Caki2 (cell line): ENCODE measurements at places on chromosomes 12 and 14. TPM values are rescaled to one million over a fixed set of nuclear protein-coding genes. Genes with fewer than 3 reads are reported as not detected.

GRCh38 chr12:51383269-51383905 is 7.8 kb downstream of the GALNT6 start:
- no peak for DNase-seq

DNA sequence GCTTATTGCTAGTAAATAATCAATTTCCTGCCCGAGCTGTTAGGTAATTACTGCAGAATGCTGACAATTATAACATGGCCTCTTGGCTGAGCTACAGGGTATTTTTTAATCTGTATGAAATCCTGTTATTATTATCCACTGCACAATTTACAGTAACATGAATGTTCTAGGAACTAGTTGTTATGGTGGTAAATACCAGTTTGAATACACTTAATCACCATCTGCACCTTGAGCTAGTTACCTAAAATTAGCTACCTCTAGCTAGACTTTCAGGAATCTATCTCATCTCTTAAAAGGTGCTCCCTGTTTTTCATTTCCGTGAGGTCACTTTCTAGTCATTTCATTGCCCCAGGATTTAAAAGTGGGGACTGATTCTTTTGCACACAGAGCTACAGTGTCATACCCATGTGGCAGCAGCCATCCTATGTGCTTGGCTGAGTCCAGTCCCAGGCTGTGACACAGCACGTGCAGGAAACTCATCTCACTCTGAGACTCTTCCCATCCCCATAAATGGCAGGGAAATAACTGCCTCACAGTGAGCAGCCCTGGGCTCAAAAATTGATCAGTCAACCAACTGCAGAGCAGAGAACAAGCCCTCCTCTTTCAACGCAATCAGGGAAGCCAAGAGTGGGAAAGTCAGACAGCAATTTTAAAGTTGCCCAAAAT is 37.6 kb downstream of the DCP1B start:
- DNase-seq = no peak

RHOJ gene
- not detected in 2 replicates for total RNA-seq

DNA sequence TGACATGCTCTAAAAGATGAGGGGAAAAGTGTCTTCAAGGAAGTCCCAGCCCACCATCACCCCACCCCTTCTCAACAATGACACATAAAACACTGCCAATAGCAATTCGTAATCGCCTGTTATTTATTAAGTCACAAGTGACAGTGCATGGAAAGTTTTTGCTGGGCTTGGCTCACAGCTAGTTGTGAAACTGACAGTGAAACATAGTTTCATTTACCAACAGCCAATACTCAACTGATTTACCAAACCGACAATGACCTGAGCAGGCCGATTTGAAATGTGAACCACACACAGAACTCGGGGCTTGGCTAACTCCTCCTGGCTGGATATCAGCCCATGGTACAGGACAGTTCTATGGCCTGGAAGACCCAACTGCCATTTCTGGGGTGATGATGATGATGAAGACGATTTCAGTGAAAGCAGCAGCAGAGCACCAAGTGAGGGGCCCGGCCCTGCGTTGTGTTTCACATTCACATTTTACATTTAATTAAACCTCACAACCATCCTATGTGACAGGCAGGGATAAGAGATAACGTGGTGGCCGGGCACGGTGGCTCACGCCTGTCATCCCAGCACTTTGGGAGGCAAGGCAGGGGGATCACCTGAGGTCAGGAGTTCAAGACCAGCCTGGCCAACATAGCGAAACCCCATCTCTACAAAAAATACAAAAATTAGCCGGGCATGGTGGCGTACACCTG is 42.7 kb downstream of the CAMKK2 start:
- no peak for DNase-seq

ISCU gene
- total RNA-seq = 84.4 and 130 TPM in 2 replicates

GRCh38 chr14:21921453-21921852 is 247.8 kb upstream of the OR4E1 start:
- no peak for DNase-seq
